Activated CD4-positive, alpha-beta T cell treated with anti-CD3 and anti-CD28 coated beads, Interleukin-2, amount 50 U/mL, for 1 hour (primary cell): ENCODE measurements at places on chromosomes 12 and 14.

DNA sequence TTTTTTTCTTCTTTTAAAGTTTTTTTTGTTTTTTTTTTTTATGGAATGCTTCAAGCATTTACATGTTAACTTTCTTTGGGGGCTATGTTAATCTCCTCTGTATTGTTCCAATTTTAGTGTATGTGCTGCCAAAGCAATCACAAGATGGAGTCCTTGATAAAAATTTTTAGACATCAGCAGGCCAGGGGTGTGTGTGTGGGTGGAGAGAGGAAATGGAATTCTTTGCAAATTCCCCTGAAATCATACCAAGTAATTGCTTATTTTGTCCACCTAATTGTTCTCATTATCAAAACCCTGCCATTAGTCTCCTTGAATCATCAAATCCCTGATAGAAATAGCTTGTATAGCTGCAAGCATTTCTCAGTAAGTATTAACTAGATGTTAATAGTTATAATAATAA, 21.7 kb downstream of the RNF212B start:
- DNase-seq: no peak

DNA sequence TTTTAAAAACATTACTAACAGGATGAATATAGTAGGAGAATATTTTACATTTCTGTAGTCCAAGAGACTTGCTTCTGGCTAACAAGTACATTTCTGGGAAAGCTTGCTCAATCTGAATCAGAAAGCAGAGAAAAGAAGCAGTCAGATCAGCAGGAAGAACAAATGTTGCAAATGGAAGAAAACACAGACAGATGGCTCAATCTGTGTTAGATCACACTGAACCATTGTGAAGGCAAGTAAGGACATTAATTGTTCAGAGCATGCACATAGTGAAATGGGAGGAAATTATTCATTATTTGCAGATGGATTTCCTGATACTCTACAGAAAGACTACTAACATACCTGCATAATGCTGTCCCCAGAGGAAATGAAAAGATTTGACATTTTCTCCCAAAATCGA, 65.2 kb upstream of the CNOT2 start:
- no peak for DNase-seq

DNA sequence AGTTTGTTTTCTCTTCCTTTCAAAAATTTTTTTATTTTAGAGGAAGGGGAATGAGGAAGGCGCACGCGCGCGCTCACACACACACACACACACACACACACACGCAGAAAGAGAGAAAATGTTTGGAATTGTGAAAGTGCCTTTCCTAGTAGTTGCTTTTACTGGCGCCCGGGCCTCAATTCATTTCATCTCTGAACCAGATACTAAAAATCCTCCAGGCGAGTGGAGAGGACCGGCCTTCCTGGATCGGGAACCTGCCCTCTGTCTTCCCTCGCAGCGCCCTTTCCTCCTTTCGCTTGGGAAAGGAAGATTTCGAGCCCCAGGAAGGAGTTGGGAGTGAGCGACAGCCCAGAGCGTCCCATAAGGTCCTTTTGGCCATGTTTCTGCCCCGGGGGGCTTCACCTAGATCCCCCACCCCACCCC, 7.8 kb upstream of the TBX3 start:
- DNase-seq: no peak

DNA sequence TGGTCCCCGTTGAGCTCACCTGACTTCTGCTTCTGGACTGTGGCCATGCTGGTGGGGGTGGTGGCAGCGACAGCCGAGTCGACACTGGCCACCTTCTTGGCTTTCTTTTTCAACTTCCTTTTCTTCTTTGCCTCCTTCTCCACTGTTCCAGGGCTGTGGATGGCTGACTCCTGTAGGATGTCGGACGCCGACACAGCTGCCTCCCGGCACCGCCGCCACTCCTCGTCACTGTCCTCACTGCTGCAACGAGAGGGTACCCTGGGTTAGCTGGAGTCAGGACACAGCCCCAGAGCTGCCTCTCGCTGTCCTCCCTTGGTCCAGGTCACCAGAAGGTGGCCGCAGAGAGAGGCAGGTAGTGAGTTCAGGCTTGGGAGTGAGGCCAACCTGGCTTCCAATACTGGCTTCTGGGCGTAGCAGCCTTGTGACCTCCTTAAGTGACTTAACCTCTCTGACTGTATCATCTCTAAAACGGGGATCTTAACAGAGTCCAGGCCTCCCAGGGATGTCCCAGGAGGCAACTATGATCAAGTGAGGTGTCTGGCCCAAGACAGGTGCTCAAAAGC, 12.0 kb downstream of the C12orf43 start:
- no peak for DNase-seq

- no peak for DNase-seq
These were observed 39.6 kb downstream of the PPP4R4 start for GRCh38 chr14:94213741-94214140.

- no peak for DNase-seq
These were observed 94.5 kb downstream of the SCARB1 start for GRCh38 chr12:124769163-124769530.

- DNase-seq: no peak
These were observed 194.9 kb downstream of the DUSP6 start for GRCh38 chr12:89157413-89157812.

DNA sequence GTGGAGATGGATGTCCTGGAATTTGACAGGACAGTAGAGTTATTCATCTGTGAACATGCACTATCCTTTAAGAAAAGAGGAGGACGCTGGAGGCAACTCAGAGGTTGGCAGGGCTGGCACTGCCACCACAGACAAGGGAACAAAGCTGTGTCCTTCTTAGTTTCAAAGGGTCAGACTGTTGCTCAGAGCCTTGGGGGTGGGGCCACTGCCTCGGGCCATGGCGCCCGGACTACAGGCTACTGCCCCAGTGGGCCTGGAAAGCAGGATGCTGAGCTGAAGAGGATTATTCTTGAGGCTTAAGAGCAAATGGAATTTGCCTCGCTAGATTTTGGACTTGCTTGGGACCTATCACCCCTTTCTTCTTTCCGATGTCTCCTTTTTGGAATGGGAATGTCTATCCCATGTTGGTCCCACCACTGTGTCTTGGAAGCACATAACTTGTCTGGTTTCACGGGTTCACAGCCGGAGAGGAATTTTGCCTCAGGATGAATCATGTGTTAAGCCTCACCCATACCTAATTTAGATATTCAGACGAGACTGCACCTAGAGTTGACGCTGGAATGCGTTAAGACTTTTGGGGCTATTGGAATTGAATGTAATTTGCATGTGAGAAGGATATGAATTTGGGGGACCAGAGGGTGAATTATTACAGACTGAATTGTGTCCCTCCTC, 114.8 kb upstream of the RFLNA start:
- DNase-seq: no peak

DNA sequence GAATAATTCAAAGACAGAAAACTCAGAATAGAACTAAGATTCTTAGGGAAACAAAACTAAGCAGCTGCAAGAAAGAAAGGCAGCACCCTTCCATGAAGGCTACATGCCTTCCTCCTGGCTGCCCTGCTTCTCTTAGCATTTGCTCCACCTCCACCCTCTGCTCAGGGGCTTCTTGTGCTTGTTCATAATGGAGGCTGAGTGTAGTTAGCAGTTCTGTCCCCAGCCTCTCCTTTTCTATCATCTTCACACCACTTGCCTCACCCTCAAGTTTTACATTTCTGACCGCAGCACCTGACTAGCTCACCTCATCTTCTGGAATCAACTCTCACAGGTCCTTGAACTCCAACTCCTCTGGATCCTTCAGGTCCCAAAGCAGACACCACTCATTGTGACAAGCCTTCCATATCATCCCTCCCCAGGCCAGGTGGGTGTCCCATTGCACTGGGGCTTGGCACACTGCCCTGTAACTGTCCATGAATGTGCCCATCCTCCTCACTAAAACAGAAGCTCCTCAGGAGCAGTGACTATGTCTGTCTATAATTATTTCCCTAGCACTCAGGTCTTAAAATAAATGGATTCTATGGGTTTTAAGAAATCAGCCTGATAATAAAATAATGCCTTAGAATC, 139.1 kb downstream of the TMTC1 start:
- DNase-seq: no peak

- DNase-seq: no peak
These were observed 545 bp downstream of the SMARCC2 start for GRCh38 chr12:56188778-56189098.

DNA sequence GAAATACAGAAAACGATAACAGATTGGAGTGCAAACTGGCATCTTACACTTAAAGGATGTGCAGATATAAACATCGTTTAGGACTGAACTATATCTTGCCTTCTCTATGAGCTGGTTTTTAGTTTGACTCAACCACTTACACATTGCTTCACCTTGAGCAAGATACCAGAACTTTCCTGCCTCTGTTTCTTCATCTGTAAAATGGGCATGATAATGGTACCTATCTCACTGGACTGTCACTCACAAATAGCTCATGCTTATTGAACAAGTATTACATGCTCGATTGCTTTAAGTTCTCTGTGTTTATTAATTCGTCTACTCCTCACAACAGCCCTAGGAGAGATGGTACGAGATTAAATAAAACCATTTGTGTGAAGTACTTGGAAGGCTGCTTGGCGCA, 7.7 kb downstream of the FZD10 start:
- DNase-seq: no peak

GRCh38 chr14:64439141-64439540, 26.2 kb upstream of the AKAP5 start:
- no peak for DNase-seq

DNA sequence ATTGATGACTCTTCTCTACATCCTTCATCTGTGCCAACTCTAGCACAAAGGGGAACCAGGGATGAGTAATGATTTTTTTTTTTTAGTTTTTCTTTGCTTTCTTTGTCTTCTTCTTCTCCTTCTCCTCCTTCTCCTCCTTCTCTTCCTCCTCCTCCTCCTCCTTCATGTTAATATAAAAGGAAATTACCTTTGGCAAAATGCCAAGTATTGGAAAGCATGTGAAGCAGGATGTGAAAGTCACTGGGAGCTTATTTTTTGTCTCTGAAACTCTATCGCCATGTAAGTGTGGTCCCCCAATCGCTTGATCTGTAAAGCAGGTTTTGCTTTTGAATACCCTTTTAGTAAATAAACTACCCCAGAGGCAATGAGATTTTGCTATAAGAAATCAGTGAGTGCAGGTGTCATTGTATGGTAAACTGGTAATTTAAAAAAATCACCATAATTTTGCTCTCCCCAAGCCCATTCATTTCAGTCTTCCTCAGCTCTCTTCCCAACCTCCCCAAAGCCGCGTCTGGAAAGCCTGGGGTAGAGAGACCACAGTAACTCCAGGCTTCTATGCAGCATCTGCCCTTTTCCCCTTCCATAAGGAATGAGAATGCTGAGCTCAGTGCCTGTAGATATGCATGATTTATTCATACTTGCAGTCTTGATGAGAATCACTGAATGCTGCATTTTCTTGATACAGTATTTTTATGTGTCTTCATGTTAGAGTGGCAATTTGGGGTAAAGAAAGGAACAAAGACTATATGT, 388.7 kb downstream of the TMEM117 start:
- DNase-seq: no peak

GRCh38 chr12:18955594-18955993, 173.9 kb upstream of the PLEKHA5 start:
- no peak for DNase-seq

GRCh38 chr14:91570021-91570420, 59.9 kb upstream of the PPP4R3A start:
- DNase-seq: no peak

- DNase-seq: no peak
These were observed 84.1 kb upstream of the TRAF3 start for GRCh38 chr14:102693006-102693755.

GRCh38 chr12:79326663-79327062, 364.1 kb downstream of the PAWR start:
- no peak for DNase-seq

DNA sequence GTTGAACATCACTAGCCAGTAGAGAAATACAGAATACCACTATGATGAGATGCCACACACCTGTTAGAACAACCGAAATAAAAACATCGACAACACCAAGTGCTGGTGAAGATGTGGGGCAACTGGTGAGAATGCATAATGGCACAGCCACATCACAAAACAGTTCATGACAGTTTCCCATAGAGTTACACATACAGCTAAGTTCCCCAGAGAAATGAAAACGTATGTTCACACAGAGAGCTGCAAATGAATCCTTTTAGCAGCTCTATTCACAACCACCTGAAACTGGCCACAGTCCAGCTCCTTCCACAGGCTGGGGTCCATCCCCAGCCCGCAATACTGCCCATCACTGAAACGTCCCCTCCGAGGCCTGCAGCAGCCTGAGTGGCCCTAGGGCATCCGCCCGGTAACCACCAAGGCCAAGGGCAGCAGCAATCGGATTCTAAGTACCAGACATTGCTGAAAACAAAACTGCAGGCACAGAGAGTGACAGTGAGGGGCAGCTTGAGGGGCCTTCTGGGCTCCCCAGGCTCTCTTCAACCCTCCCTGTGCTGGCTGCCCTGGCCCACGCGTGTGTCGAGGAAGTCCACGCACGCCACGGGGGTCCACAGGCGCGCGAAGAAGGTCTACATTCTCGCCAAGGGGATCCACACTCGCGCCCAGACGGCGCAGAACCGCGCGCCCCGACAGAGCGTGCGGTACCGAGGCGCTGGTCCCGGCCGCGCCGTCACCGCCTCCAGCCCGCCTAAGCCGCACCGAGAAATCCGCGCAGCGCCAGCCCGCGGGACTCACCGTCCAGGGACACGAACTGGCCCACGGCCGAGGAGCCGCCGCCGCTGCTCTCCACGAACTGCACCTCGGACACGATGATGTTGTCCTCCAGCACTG, 903 bp downstream of the BRF1 start:
- no peak for DNase-seq
